ENCODE measurements at places on chromosomes 12 and 14. TPM values are rescaled to one million over a fixed set of nuclear protein-coding genes. Genes with fewer than 3 reads are reported as not detected.

DNA sequence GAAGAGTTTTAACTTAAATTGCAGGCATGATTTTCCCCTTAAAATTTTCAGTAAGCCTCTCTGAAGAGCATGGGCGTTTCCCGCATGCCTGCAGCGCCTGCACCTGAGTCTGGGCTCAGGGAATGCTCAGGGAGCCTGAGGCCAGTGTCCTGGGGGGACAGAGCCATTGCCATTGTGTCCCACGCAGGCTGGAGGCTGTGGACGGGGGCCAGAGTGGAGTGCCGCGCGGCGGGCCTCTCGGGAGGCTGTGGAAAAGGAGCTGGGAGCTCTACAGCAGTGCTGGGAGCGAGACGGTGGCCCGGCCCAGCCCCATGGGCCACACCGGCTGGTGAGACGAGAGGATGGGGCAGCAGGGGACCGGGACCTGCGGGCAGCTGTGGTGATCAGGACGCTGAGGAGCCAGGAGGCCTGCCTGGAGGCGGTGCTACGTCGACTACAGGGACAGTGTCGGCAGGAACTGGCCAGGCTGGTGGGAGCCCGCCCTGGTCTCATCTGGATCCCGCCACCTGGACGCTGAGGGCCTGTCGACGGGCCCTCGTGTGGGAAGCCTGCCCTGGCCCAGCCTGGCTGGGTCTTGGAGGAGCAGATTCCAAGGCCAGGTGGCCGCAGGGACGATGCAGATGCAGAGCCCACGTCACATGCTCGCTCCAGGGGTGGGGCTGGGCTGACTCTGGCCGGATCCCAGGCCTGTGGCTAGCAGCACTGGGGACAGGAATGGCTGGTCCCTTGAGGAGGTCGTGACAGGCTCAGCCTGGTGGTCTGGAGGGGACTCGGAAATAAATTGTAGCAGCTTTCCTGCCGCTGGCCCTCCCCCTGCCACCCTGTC lies 7.6 kb downstream of the TEDC1 start:
- H3K27me3 ChIP-seq: no peaks in the 10 kb centered on the region
- H3K27ac ChIP-seq: no peak overlapping the region
- no peak overlapping the region for H3K4me3 ChIP-seq
- peaks cover 3% of the 10 kb centered on the region for H3K36me3 ChIP-seq
- DNase-seq: no peak
- H3K4me1 ChIP-seq: no peaks in the 10 kb centered on the region

The RNASE3 gene
- total RNA-seq: 1.1 TPM

The ADAMTS20 gene
- total RNA-seq: not detected

DNA sequence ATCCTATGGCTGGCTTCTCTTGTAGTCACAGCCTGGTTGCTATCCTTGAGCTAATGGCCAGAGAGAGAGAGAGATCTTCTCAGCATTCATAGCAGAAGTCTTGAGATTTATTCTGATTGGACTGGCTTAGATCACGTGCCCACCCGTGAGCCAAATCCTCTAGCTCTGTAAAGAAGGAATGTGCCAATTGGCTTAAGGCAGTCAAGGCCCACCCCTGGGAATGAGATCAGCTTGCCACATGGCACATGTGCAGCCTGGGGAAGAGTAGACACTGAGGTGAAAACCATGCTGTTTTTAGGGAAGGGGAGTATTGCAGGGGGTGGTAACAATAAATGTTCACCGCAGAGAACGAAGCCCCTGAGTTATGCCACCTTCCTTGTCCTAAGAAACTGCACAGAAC lies 36.3 kb downstream of the PLEKHG7 start:
- H3K27ac ChIP-seq: no peak overlapping the region
- no peaks in the 10 kb centered on the region for H3K27me3 ChIP-seq
- no peak for DNase-seq
- peaks cover 6% of the 10 kb centered on the region for H3K4me1 ChIP-seq

The C1RL gene
- total RNA-seq: 236 TPM

The KRT71 gene
- not detected for total RNA-seq

DNA sequence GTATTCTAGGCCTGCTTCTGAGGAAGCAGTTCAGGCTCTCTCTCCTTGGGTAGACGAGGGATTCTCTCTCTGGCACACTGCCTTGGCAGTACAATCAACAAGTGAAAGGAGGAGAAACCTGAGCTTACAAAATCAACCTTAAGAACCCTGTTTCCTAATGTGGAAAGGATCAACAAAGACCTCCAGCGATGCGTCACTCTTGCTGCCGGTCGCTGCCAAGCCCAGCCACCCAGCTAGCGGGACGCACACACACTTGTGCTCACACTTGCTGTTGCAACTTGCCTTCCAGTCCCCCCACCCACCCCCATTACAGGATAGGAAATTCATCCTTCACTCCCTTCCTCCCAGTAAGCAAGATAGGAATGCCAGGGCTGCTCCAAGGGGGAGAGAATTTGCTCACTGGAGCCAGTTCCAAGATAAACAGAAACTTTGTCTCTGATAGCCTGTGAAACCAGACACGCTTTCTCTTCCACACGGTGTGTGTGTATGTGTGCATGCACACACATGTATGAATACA lies 144.3 kb downstream of the BCL11B start:
- no peak overlapping the region for H3K4me3 ChIP-seq
- DNase-seq: no peak
- H3K4me1 ChIP-seq: peaks cover 11% of the 10 kb centered on the region
- H3K27ac ChIP-seq: no peak overlapping the region
- no peaks in the 10 kb centered on the region for H3K36me3 ChIP-seq
- H3K27me3 ChIP-seq: no peaks in the 10 kb centered on the region

The RAD9B gene
- not detected for total RNA-seq

GRCh38 chr12:131816495-131816894 lies 11.7 kb upstream of the MMP17 start:
- no peak overlapping the region for H3K27ac ChIP-seq
- H3K36me3 ChIP-seq: no peaks in the 10 kb centered on the region

DNA sequence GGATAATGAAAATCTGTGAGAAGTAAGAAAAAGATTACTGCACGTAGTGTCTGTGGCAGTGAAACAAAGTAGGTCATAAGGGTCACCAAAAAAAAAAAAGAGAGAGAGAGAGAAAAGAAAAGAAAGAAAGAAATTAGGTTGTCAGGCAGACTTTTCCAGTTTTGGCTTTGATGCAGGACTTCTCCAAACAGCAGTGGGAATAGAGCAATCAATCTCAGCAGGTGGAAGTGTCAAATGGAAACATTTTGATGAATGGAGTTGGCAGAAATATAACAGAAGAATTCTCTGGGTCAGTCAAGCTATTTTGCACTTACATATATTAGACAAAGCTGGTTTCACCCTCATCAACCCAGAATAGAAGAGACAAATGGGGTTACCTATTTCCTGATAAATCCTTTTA lies 745.8 kb downstream of the SLC6A15 start:
- no peak overlapping the region for H3K4me3 ChIP-seq
- no peak for DNase-seq
- H3K36me3 ChIP-seq: no peaks in the 10 kb centered on the region
- no peak overlapping the region for H3K27ac ChIP-seq

The LBHD2 gene
- not detected for total RNA-seq

- H3K27ac ChIP-seq: no peak overlapping the region
- H3K4me1 ChIP-seq: no peaks in the 10 kb centered on the region
- no peaks in the 10 kb centered on the region for H3K36me3 ChIP-seq
- no peaks in the 10 kb centered on the region for H3K27me3 ChIP-seq
- no peak overlapping the region for H3K4me3 ChIP-seq
Measured at GRCh38 chr12:108846290-108846701, 11.1 kb downstream of the SSH1 start.

The ANKRD33 gene
- total RNA-seq: 10.5 TPM

GRCh38 chr14:60508707-60509437 lies at the start of gene SIX6:
TSS of gene SIX6 (plus strand) at chr14:60509146. CDS start at chr14:60509399, 253 bp downstream.
- H3K36me3 ChIP-seq: no peaks in the 10 kb centered on the region
- DNase-seq: no peak
- H3K27me3 ChIP-seq: peaks cover 71% of the 10 kb centered on the region
- no peaks in the 10 kb centered on the region for H3K4me1 ChIP-seq

- H3K36me3 ChIP-seq: no peaks in the 10 kb centered on the region
- H3K4me3 ChIP-seq: peak within 1 kb of the TSS; percentile 50
- no peaks in the 10 kb centered on the region for H3K4me1 ChIP-seq
Measured at GRCh38 chr12:51391283-51392123, at the start of gene GALNT6. TSS of gene GALNT6 (minus strand) at chr12:51391406. CDS start at chr12:51379781, 11,625 bp downstream.

The CCDC63 gene
- total RNA-seq: not detected

GRCh38 chr12:26158078-26158764 lies 33.4 kb upstream of the BHLHE41 start:
- no peaks in the 10 kb centered on the region for H3K4me1 ChIP-seq
- H3K36me3 ChIP-seq: no peaks in the 10 kb centered on the region
- H3K27me3 ChIP-seq: no peaks in the 10 kb centered on the region

The GLT1D1 gene
- total RNA-seq: 20.2 TPM

DNA sequence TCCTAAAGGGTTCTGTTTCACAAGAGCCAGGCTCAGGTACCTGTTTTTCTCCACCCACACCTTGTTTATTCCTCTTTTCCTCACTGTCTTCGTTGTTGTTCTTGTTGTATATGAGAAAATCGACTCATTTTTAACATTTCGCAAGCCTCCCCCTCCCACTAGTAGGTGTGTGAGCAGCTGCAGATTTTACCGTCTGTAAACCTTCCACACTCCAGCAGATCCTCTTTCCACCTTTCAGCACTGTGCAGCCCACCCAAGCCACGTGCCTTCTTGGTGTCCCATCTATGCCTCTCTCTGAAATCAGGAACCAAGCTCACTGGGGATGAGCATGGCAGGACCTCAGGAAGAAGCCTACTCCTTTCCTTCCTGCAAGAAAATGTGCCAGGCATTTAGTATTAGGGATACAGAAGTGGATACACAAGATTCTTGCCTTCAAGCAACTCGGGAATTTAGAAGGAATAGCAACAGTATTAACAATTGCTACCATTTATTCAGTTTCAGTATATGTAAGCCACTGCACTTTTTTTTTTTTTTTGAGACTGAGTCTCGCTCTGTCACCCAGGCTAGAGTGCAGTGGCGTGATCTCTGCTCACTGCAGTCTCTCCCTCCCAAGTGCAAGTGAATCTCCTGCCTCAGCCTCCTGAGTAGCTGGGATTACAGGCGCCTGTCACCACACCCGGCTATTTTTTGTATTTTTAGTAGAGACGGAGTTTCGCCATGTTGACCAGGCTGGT lies 113.6 kb downstream of the CHST11 start:
- H3K4me1 ChIP-seq: no peaks in the 10 kb centered on the region
- no peaks in the 10 kb centered on the region for H3K27me3 ChIP-seq
- no peak overlapping the region for H3K27ac ChIP-seq
- no peak for DNase-seq

DNA sequence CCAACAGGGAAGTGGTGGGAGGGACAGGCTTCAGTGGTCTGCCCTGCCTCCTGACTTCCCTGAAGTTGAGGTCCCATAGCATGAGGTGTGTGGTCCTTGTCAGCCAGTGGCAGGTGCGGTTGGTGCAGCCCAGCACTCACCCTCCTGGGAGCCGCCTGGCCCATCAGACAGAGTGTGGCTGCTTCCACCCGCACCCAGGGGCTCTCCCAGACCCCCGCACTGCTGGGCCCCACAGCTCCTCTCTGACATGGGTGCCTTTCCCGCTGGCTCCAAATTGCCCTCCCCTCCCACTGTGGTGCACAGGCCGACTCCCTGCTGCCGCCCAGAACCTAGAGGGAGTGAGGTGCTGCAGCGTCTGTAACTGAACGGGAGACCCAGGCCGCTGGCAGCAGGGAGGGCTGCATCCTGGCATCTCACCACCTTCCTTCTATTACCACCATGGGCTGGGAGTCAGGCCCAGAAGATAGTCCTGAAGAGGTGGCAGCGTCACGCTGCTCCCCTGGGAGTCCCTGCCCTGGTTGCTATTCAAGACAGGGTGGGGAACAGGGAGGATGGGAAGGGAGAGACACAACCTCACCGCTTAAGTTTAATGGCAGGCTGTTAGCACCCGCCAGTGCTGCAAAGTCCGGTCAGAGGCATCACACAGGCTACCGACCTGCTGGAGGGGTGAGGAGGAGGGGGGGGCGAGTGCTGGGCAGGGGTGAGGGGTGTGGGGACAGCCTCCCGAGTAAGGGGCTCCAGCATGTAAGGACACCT lies 180.6 kb upstream of the PRMT8 start:
- H3K36me3 ChIP-seq: no peaks in the 10 kb centered on the region
- H3K27me3 ChIP-seq: no peaks in the 10 kb centered on the region
- DNase-seq: no peak
- H3K27ac ChIP-seq: no peak overlapping the region

- no peak for DNase-seq
- no peaks in the 10 kb centered on the region for H3K4me1 ChIP-seq
- H3K27me3 ChIP-seq: no peaks in the 10 kb centered on the region
- no peak overlapping the region for H3K27ac ChIP-seq
Measured at GRCh38 chr12:78057075-78057474, 226.4 kb downstream of the NAV3 start.

The RD3L gene
- not detected for total RNA-seq

- H3K27me3 ChIP-seq: no peaks in the 10 kb centered on the region
- no peak for DNase-seq
- no peak overlapping the region for H3K4me3 ChIP-seq
- no peaks in the 10 kb centered on the region for H3K4me1 ChIP-seq
Measured at GRCh38 chr14:86826661-86827060, 1166.3 kb downstream of the GALC start.

DNA sequence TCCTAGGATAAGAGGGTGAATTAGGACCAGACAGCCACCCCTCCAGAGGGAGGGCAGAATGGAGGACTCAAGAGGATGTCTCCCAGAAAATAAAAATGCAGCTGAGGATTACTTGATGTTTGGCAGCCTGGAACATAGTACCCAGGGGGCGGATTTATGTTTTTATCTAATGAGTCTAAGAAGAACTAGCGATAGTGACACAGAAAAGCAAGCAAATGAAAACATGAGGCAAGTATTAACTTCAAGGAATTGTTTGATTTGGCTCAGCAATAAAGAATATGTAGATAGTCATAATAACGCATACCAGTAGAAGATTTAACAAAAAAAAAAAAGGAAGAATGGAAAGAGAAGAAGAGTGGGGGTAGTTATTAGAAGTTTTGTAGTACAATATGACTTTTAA lies 10.0 kb upstream of the SLC7A8 start:
- DNase-seq: no peak
- H3K4me1 ChIP-seq: peaks cover 5% of the 10 kb centered on the region
- no peak overlapping the region for H3K4me3 ChIP-seq

- H3K36me3 ChIP-seq: no peaks in the 10 kb centered on the region
- no peak overlapping the region for H3K4me3 ChIP-seq
- H3K27ac ChIP-seq: no peak overlapping the region
- no peaks in the 10 kb centered on the region for H3K27me3 ChIP-seq
- no peaks in the 10 kb centered on the region for H3K4me1 ChIP-seq
Measured at GRCh38 chr12:52692254-52692653, 11.1 kb downstream of the KRT77 start.

The RND1 gene
- 17.7 TPM for total RNA-seq

GRCh38 chr14:66405158-66405557 lies 81.0 kb upstream of the CCDC196 start:
- no peaks in the 10 kb centered on the region for H3K27me3 ChIP-seq
- no peak for DNase-seq
- no peak overlapping the region for H3K4me3 ChIP-seq
- peaks cover 17% of the 10 kb centered on the region for H3K4me1 ChIP-seq
- H3K36me3 ChIP-seq: no peaks in the 10 kb centered on the region
- H3K27ac ChIP-seq: no peak overlapping the region

Measured in right lobe of liver (tissue), 6 donors.